ENCODE measurements at places on chromosomes 5 and 9.

GRCh38 chr5:136529081-136529480 lies 163.7 kb upstream of the TRPC7 start:
- DNase-seq = no peak

GRCh38 chr9:21580636-21581378 lies 98.7 kb upstream of the IFNE start:
- no peak for DNase-seq

- DNase-seq = no peak
Measured at GRCh38 chr9:112366591-112366990, 13.3 kb upstream of the HSDL2 start.

- no peak for DNase-seq
Measured at GRCh38 chr5:141507387-141508091, 18.7 kb downstream of the PCDHGC5 start.

- no peak for DNase-seq
Measured at GRCh38 chr9:123622711-123623241, 266.8 kb downstream of the CRB2 start.

GRCh38 chr9:88818495-88819201 lies 172.6 kb upstream of the S1PR3 start:
- DNase-seq = no peak

DNA sequence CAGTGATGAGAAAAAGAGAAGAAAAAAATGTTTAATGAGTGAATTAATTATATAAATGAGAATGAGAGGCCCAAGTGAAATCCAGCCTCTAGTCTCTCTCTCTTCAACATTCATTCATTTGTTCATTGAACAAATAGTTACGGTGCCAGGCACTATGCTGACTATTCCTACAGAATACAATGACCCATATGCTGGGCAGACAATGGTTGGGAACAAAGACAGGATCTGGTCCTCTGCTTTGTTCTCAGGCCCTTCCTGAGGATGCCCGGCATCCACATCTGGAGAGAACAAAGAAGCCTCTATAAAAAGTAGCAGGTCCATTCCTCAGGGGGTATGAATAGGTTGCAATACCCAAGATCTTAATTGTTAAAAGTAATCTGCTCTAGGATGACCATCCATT lies 6.9 kb downstream of the ADAM19 start:
- DNase-seq = no peak

DNA sequence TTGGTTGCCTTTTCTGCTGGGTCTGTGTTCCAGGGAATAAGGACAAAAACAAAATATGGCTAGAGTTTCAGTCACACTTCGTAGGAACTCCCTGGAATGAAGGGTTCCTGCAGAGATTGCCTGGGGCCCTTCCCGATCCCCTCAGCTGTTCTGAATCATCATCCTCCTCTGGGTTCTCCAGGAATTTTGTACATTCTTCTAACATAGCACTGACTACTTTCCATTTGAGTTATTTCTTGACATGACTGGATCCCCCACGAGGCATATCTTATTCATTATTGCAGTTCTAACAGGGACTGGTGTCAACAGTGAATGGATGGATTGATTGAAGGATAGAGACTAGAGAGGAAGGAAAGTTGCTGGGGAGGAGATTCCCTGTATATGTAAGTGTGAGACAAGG lies 49.2 kb upstream of the TNC start:
- no peak for DNase-seq

DNA sequence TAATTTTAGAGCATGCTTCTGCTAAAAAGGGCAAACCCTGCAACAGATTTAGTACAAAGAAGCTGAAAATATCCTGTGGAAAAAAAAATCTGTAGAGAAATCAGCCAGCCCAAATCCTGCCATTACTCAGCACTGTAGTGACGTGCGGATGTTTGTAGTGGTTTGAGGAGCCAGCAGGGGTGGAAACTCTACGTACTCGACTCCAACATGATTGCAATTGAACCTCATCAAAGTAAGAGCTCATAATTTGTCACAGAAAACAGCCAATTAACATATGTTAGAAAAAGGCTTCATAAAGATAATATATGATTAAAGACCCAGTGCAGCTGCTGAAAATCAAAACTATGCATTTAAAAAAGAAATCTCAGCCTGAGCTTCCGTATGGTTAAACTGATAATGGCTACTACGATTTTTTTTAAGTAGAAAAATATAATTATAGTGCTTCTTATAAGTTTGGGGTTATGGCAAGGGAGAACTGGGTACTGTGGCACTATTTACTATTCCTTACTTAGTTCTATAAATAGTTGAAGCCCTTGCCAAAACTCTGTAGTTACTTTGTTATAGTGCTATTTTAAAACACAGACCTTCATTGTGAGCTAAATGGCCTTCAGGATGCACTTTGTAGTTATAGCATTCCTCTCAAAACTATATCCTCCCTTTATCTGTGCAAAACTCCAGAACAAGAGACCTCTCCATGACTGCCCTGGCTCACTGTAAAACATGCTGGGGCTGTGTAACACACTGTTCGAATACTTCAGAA lies 49.4 kb downstream of the MEF2C start:
- peak; percentile 47 for DNase-seq

GRCh38 chr9:89940625-89941024 lies 335.8 kb downstream of the GADD45G start:
- DNase-seq = no peak

DNA sequence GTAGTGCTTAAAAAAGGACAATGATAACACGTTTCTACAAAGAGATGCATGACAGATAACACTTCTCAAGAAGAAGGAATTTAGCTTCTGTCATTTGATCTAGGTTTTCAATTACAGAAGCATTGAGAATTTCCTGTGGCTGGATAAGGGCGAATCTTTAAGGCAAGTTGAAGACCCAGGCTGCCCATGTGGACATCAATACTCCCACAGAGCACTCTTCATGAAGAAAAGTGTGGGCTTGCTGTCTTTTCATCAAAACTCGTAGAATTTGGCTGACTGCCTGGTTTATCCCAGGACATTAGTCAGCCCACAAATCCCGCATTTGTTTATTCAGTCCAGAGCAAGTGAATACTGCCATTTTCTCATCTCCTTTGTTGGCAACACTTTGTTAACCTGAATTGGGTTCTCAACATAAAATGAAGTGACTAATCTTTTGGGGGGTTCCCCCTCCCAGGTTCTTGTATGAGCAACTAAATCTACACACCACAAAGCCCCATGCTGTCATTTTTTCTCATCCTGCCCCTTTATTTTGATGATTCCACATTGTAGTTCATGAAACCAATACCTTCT lies 43.4 kb upstream of the CDKN2B start:
- no peak for DNase-seq

DNA sequence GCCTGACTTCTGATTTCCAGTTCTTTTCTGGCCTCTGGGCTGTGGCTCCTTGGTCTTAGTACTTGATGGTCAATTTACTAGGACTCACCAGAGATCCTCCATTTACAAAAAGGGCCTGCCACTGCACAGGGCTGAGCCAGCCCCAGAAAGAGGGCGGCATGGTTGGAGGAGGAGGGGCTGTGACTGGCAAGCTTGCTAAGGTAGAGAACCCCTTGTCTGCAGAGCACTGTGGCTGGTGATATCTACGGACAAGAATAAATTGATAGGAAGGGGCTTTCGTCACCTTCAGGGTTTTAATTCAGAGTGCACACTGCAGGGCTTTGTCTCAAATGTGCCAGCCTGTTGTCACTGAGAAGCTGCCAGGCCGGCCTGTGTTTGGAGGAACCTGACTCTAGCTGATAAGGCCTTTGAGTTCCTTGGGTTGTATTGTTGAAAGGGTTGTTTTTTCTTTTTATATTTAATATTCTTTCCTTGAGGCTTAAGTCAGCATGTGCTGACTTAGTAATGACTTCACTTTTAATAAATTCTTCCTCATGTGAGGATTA lies 15.1 kb downstream of the SLC22A5 start:
- DNase-seq = no peak

DNA sequence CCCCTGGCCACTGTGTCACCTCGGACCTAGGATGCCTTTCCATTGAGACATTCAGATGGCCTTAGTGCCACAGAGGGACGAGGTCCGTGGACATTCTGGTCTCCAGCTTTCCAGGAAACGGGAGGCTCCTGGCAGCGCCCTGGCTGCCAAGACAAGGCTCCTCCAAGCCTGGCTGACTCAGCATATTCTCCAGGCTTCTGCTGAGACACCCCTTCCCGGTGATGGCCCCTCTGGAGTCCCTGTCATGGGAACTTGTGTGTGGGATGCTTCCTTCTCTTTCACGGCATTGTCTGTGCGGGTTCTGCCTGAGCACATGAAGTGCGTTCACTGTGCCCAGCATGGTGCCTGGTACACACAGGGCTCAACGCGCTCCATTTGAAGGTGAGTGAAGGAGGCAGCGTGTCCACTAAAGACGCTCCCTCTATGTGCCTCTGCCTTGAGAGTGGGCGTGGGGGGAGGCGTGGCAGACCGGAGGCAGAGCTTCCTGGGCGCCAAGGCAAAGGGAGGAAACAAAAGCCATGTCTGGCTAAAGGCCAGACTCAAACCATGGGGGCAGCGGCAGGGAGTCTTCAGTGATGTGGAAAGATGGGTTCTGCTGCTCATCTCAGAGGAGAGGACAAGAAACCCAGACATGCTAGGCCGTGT lies 46.4 kb upstream of the PRRC2B start:
- no peak for DNase-seq

DNA sequence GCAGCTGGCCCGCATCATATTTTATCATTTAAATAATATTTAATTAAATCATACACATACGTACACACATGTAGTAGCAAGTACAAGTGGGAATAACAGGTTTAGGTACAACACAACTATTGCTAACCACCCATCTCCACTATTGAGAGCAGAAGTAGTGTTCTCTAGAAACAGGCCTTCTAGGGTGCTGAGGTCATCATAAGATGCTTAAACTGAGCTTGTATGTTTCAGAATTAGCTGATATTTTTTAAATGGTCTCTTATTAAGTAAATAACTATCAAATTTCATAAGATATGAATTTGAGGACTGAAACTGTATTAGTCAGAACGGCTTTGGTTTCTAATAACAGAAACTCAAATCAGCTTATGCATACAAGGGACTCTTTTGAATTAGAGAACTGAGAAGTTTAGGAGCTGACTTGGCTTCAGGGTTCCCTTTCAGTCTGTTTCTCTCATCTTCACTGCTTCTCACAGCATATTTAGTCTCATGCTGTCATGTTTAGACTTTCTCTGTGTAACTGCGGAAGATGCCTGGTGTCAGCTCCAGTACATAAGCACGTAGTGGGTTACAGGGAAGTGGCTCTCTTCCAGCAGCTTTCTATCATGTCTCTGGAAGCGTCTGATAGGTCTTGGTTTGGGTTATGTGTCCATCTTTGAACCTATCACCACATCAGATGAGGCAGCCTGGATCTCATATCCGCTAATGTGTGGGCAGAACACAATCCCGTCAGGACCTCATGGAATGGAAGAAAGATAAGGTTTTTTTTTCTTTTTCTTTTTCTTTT lies 25.0 kb upstream of the OCLN start:
- no peak for DNase-seq

GRCh38 chr9:15509931-15510788 lies 610 bp downstream of the PSIP1 start:
- peak; percentile 44 for DNase-seq

GRCh38 chr9:105708405-105708804 lies 14.1 kb downstream of the TMEM38B start:
- DNase-seq = no peak

DNA sequence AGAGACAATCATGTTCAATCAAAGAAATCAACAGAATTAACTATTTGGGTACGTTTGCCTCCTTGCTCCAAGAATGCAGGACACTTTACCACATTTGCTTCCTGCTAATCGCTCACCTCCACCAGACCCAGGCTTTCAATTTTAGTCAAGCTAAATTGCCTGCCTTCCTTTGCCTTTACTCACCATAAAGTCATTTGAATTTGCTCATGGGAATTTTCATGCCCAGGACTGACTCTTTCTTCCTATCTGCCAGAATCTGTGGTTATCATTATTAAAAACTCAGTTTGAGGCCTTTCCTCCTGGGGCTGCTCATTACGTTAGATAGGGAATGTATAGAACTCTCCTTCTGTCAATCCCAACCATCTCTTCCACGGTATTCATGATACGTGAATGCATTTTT lies 1935.3 kb upstream of the WWC1 start:
- no peak for DNase-seq

DNA sequence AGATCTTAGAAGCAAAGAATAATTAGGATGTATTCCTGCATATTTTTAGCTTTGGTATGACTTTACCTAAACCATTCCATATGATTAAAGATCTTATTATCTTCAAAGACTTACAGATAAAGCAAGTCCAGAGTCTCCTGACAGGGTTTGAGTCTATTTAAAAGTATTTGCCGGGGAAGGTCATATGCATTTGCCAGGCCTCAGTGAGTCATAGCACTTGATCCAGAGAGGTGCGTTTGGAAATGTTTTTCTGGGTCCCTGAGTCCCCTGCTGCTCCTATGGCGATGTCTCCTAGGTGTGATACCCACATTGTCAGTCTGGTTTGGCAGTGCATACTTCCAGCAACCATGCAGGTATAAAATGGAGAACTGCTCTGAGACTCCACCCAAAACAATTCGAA lies 217.0 kb downstream of the FBXL7 start:
- no peak for DNase-seq

GRCh38 chr9:124365036-124365435 lies 50.2 kb downstream of the PSMB7 start:
- DNase-seq = no peak

DNA sequence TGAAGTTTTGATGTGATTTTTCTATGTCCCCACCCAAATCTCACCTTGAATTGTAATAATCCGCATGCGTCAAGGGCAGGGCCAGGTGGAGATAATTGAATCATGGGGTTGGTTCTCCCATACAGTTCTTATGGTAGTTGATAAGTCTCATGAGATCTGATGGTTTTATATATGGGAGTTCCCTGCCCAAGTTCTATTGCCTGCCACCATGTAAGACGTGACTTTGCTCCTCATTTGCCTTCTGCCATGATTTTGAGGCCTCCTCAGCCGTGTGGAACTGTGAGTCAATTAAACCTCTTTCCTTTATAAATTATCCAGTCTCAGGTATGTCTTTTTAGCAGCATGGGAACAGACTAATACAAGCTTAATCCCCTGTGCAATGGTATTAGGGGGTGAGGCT lies 25.5 kb upstream of the RAI14 start:
- no peak for DNase-seq

DNA sequence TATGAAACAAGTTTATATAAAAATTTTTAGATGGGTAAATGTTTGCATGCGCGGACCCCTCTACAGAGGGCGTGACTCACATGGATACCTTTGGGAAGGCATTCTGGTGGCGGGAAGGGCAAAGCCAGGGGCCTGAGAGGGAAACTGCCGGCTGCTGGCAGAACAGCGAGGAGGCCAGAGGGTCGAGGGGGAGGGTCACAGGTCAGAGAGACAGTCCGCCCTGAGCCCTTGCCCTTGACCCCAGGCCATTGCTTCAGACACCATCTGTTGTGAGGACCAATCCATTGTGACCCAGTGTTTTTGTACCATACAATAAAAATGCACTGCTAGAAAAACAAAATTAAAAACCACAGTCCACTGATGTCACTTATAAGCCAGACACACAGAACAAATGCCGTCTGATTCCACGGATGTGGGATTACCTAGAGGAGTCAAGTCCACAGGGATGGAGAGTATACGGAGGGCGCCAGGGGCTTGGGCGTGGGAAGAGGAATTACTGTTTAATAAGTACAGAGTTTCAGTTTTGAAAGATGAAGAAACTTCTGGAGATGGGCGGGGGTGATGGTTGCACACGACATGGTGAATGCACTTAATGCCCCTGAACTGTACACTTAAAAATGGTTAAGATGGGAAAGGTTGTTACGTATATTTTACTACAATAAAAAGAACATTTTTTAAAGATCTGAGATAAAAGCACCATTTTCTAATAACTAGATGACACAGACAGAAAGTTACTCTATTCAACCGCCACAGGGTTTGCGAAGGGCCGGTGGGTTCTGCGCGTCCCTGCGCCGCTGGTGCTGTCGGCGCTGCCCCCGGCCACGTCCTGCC lies 12.0 kb downstream of the BTNL9 start:
- DNase-seq = no peak
